ENCODE measurements at places on chromosomes 6 and 20. TPM values are rescaled to one million over a fixed set of nuclear protein-coding genes. Genes with fewer than 3 reads are reported as not detected.
A peak's percentile ranks its signal among the peaks of the same experiment; 100 is the strongest.

GRCh38 chr20:2144850-2145249 is 43.2 kb downstream of the STK35 start:
- peaks cover 4% of the 10 kb centered on the region for H3K4me1 ChIP-seq
- no peak overlapping the region for H3K27ac ChIP-seq
- DNase-seq = no peak
- H3K36me3 ChIP-seq = peaks cover 6% of the 10 kb centered on the region
- H3K4me3 ChIP-seq = no peak overlapping the region

Gene FERMT1
- total RNA-seq = 0.27 TPM

Gene OOEP
- 0.55 TPM for total RNA-seq

DNA sequence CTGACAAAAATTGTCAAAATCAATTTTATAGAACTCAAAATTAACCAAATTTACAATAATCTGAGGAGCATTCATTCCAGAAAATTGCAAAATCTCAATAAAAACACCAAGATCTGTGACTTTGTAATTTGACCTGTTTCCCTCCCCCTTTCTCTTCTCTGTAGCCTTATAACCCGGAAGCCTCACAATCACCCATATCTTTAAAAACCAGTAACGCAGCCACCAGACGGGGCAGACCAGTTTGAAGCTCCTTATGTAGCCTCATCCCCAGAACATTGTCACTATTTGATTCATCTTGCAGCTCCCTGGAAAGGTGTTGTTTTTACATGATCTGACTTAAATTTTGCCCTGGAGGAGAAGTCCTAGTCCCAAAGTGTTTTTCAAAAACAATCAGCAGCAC is 27.5 kb upstream of the TGM6 start:
- no peaks in the 10 kb centered on the region for H3K36me3 ChIP-seq
- no peak overlapping the region for H3K27ac ChIP-seq
- H3K4me1 ChIP-seq = peaks cover 6% of the 10 kb centered on the region
- peaks cover 10% of the 10 kb centered on the region for H3K27me3 ChIP-seq

DNA sequence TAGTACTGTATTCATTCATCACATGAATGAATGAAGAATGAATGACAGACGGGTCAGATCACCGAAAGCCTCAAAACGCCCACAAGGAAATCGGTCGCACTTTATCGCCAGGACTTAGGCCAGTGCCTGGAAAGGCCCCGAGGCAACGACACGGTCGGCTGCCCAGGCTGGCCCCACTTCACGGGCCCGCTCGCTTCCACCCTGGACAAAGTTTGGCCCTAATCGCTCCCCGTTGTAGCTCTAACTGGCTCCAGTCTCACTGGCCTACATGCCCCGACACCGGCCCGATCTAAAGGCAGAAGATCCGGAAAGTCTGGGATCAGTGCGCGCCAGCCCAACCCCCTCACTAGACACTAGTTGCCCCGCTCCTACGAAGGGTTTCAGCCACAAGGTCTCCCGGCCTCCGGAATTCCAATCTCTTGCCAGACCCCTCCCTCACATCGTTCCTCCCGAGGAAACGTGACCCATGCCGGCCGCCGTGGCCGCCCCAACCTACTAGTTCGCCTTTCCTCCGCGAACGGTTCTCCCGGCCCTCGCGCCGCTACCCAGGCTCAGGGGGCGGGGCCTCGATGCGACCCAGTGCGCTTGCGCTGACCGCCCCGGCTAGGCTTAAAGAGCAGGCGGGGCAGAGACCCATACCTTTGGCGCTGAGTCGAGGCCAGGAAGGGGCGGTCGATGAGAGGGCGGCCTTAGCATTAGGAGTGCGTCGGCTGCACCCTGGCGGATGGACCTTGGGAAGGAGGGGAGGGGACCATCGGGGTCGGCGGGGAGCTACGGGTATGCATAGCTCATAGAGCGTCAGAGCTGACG is at the start of the genes GSS and MYH7B:
Gene GSS (minus strand): TSS at position 576 of the 810 bp plus-strand sequence. CDS start 3,954 bp downstream, outside the sequence.
Gene MYH7B (plus strand): TSS at position 638 of the 810 bp plus-strand sequence. CDS start 22,138 bp downstream, outside the sequence.
- peak within 1 kb of the TSS; percentile 94 for H3K27ac ChIP-seq
- DNase-seq = peak; percentile 99
- H3K4me3 ChIP-seq = peak within 1 kb of the TSS; percentile 98
- no peaks in the 10 kb centered on the region for H3K27me3 ChIP-seq

GRCh38 chr6:70289299-70289698 is 13.6 kb downstream of the COL9A1 start:
- no peak for DNase-seq
- no peaks in the 10 kb centered on the region for H3K4me1 ChIP-seq
- no peak overlapping the region for H3K27ac ChIP-seq
- no peak overlapping the region for H3K4me3 ChIP-seq
- peaks cover 16% of the 10 kb centered on the region for H3K27me3 ChIP-seq

Gene PRSS16
- 2.0 TPM for total RNA-seq
